Common myeloid progenitor, CD34-positive (primary cell): ENCODE measurements at places on chromosomes 5 and 9.

- no peak for DNase-seq
Measured at GRCh38 chr9:123887837-123888236, 42.1 kb downstream of the DENND1A start.

DNA sequence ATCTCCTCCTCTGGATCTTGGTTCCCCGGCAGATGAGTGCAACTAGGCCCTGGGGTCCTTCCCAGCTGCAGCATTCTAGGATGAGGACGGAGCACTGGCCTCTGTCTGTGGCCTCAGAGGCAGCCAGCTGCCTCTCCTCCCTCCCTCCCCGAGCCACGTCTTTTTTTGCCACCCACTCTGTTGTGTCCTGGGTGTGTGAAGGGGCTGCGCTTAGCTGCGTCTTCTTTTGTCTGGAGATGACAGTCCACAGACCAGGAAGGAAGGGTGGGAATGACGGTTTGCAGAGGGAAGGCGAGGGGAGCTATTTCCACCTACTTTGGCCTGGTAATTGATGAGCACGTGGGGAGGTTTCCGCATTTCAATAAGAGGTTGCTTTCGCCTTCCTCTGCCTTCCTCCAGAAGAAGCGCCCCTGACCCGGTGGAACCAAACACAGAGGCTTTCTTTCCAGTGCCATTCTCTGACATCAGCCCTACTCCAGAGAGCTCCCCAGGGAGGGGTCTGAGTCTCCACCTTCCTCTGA, 34.5 kb upstream of the GABRP start:
- no peak for DNase-seq

GRCh38 chr5:132272311-132273210, 15.1 kb downstream of the PDLIM4 start:
- peak; percentile 80 for DNase-seq

DNA sequence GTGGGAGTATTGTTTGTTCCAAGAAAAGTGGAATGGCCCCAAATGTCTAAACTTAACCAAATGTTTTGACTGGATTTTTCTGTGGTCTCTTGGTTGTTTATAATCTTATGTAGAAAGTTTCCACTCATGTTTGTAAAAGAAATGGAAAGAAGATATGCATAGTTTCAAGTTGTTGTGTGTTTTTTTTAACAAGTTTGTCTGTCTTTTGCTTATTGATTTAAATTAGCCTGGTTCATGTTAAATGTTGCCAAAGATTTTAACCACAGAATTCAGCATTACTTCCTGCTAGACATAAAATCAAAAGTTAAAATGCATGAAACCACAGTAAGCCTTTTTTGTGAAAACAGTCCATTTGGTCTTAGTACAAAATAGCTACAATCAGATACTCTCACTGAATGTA, 14.0 kb downstream of the PPWD1 start:
- no peak for DNase-seq

- no peak for DNase-seq
Measured at GRCh38 chr9:134591082-134591571, 50.5 kb upstream of the COL5A1 start.

DNA sequence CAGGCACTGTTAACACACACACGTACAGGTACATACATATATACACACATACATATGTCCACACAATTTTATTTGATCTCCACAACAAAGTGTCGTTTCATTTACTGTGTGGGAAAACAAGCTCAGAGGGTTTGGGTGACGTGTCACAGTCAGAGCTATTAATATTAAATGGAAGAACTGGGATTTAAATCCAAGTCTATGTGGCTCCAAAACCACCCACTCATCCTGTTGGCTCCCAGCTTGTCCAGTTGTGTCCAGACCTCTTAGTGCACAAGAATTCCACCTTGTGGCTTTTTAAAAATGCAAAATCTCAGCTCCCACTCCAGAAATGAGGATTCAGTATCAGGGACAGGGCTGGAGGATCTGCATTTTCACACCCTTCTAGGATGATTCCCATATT, 52.3 kb upstream of the PTPDC1 start:
- DNase-seq, result no peak

DNA sequence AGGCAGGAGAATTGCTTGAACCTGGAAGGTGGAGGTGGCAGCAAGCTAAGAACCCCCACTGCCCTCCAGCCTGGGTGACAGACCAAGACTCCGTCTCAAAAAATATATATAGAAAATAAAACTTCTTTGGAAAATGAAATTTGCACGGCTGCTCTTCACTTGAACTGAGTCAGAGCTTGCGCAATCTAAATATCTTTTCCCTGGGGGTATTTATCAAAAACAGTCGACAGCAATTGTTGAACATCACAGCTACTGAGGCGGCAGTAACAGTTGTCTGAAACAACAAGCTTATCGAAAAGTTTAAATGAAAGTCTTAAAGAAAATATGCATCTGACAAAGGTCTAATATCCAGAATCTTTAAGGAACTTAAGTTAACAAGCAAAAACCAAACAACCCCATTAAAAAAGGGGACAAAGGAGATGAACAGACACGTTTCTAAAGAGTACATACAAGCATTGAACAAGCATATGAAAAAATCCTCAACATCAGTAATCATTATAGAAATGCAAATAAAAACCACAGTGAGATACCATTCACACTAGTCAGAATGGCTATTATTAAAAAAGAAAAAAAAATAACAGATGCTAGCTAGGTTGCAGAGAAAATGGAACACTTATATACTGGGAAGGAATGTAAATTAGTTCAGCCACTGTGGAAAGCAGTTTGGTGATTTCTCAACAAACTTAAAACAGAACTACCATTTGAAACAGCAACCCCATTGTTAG, 153.6 kb upstream of the CDH9 start:
- no peak for DNase-seq

- no peak for DNase-seq
Measured at GRCh38 chr9:121950441-121950840, 142.7 kb downstream of the TTLL11 start.

DNA sequence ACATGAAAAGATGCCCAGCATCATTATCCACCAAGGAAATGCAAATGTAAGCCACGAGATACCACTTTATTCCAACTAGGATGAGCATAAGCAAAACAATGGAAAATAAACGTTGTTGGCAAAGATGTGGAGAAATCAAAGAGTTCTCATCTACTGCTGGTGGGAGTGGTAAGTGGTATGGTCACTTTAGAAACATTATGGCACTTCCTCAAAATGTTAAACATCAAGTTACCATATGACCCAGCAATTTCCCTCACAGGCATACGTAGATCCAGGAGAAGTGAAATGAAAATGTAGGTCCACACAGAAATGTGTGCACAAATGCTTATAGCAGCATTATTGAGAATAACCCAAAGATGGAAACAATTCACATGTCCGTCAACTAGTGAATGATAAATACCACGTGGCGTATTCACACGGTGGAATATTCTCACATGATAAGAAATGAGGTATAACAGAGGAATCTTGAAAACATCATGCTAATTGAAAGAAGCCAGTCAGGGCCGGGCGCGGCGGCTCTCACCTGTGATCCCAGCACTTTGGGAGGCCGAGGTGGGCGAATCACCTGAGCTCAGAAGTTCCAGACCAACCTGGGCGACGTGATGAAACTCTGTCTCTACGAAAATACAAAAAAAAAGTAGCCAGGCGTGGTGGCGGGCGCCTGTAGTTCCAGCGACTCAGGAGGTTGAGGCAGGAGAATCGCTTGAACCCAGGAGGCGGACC, 16.4 kb upstream of the FLT4 start:
- no peak for DNase-seq

DNA sequence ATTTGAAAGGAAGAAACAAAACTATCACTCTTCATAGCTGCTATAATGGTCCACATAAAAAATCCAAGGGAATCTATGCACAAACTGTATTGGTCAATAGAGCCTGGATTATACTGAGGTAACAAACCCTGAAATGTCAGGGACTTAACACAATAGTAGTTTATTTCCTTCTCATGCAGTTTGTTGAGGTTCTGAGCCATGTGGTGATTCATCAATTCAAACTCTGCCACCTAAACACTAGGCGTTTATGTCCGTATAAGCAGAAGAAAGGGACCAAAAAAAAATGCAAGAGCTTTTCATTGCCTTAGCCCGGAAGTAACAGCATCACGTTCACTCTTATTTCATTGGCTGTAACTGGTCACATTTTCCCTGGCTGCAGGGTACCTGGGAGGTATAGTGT, 464.7 kb downstream of the ZSWIM6 start:
- no peak for DNase-seq
